ENCODE measurements at places on chromosomes 1 and 21.
A peak's percentile ranks its signal among the peaks of the same experiment; 100 is the strongest.

DNA sequence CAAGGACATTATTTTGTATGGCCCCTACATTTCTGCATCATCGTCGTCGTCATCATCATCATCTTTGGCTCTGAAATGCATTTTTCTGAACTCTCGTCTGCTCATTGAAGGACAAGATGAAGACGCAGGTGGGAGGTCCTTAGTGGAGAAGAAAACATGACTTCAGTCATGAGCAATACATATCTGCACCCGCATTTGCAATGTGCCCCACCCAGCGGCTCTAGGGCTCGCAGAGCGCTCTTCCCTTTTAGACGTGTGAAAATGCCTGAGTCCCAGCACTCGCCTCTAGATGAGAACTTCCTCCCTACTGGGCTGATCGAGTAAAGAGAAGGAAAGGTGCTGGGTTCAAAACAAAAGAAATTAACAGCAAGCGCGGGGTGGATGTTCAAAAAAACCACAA is 10.1 kb downstream of the C1orf174 start:
- DNase-seq = no peak

DNA sequence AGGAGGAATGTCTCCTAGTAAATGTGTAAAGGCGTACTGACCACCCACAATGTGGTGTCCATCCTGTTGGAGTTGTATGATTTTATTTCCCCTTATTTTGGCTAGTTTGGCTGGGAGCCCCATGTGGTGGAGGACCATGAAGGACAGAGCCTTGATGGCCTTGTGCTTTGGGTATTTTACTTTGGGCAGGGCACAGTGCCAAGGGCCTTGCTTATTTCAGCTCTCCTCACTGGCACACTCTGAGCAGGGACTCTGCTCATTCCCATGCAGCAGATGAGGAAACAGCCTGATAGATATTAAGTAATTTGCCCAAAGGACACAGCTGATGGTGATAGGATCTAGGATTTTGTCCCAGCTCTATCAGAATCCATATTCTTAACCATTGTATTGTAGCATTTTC is 50.2 kb downstream of the SMYD2 start:
- DNase-seq = no peak

- DNase-seq = peak; percentile 64
These were observed 1.1 kb upstream of the MAP7D1 start for GRCh38 chr1:36154765-36155407.

GRCh38 chr21:18368205-18368604 is 35.4 kb downstream of the TMPRSS15 start:
- DNase-seq = no peak

DNA sequence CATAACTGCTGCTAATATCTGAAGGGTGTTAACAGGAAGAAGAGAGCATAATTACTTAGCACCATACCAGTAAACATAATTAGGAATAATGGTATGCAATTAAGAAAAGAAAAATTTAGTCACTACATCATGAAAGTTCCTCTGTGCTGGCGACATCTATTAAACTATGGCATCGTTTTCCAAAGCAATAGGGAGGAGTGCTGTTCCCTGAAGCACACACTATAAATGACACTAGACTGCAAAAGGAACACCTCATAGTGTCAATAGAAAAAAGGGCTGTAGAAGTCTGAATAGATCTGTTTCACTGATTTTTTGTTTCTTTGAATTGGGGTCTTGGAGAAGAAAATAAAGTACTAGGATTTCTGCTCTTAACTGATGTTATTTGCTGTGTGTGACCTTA is 773.6 kb upstream of the B3GALT2 start:
- DNase-seq = no peak

DNA sequence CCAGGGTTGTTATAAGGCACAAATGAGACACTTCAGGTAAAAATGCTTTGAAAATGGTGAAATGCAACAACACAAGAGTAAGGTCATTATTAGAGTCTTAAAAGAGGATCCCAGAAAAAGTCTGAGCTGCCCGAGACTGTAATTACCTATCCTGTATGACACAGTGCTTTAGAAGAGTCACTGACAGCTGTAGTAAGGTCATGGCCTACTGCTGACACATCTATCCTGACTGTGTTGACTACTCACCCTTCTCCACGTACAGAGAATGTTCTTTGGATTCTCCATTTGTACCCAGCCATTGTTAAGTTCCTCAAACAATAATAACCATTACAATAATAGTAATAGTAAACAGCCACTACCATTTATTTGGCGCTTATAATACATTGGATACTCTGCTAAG is 104.4 kb downstream of the CACHD1 start:
- DNase-seq = no peak

DNA sequence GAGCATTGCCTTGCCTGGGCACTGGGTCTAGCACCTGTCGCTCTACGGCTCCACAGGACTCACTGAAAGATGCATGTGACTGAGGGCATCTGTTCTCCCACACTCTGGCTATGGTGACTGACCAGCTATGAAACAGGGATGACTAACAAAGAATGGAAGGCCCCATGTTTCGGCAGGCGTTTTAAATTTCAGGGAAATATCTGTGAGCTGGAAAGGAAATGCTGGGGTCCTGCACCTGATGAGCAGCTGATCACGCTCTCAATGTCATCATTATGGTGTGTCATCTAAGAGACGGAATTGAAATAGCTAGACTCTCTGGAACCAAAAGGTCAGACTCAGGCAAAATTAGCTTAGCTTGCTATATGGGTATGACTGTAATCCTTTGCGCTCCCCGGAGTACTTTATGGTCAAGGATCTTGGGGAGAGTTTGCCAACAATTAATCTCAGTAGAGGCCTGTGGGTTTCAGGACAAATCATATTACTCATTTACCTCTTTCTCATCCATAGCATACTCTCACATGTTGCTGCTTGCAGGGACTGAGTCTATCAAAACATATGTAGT is 24.5 kb upstream of the PALMD start:
- DNase-seq = no peak
